ENCODE measurements at places on chromosomes 5 and 9. TPM values are rescaled to one million over a fixed set of nuclear protein-coding genes. Genes with fewer than 3 reads are reported as not detected.

Gene CORO2A
- total RNA-seq: 27.7 TPM

Gene N4BP3
- 26.3 TPM for total RNA-seq

DNA sequence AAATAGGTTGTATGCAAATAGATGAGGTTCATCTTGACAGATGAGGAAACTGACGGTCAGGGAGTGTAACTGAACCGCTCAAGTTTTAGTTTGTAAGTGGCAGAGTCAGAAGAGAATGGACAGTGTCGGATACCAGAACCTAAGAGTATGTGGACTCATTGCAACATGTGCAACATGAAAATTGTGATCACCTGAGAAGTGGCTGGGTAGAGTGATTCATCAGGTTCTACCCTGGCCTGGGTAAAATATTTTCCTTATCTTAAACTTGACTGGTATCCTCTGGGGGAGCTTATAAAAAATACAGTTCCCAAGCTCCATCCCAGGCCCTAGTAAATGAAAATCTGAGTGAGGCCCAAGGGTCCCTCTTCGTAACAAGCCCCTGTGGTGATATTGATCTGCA, 35.2 kb upstream of the MIER3 start:
- no peak for DNase-seq

DNA sequence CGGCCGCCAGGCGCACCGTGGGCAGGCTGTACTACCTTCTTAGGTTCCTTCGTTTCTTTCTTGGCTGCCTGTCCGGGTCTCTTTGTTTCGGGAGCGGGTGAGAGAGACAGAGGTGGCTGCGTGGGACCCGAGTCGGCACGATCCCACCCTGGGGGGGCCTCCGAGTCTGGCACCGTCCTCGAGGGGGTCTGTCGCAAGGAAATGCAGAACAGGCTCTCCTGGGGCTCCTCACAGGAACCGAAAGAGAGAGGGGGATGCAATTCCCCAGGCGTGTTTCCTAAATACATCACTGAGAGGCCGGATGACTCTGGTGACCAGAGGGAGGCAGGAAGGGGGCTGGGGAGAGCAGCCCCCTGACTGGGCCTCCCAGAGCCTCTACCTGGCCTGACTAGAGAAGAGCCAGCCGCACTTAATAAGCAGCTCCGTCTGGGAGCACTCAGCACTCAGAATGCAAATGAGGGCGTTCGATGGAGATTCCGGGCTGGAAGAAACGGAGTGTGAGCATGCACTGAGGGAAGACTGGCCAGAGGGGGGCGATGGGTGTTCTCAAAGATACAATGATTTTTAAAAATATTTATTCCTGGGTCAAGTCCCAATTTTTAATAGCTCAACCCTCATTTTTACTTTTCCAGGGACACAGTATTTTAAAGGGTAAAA, 11.7 kb upstream of the INPP5E start:
- DNase-seq: no peak

GRCh38 chr5:180825768-180826525, 23.3 kb upstream of the MGAT1 start:
- DNase-seq: no peak

Gene KCNV2
- not detected for total RNA-seq

Gene TLX3
- total RNA-seq: not detected

DNA sequence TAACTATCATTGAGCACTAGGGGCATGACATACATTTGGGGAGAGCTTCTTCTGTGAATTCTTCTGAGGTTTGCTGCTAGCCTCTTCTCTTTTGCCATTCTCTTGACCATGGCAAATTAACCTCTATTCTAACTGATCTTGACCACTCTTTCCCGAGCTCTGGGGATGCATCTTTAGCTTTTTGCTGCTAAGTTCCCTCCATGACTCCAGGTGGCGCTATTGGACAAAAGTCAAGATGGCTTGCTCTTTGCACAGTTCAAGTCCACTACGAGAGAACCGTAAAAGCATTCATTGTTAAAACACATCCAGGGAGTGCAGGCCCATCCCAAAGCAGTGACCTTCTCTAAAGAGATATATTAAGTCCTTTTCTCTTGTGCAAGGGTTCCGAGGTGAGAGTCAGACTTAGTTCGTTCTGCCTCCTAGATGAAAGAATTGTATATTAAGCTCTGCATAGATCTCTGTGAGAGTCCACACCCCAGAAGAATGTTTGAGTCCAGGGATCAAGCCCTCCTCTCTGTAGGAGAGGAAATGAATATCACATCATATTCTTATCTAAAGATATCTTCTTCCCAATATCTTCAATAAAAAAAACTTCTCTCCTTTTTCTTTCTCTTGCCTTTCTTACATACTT, 1152.9 kb upstream of the CDH6 start:
- DNase-seq: no peak

GRCh38 chr5:129361441-129362025, 98.6 kb upstream of the ADAMTS19 start:
- DNase-seq: no peak

GRCh38 chr9:120161776-120162175, 418.2 kb downstream of the CDK5RAP2 start:
- no peak for DNase-seq

- DNase-seq: no peak
Observed at GRCh38 chr5:33166522-33166921, 274.2 kb upstream of the TARS1 start.

Gene BTF3
- total RNA-seq: 626 TPM

Gene NMUR2
- not detected for total RNA-seq

Gene HNRNPK
- total RNA-seq: 398 TPM

- DNase-seq: no peak
Observed at GRCh38 chr9:124278054-124278540, 20.3 kb downstream of the NEK6 start.

Gene KIF2A
- 18.0 TPM for total RNA-seq

Gene NIM1K
- 0.65 TPM for total RNA-seq

Gene OR1L6
- not detected for total RNA-seq

DNA sequence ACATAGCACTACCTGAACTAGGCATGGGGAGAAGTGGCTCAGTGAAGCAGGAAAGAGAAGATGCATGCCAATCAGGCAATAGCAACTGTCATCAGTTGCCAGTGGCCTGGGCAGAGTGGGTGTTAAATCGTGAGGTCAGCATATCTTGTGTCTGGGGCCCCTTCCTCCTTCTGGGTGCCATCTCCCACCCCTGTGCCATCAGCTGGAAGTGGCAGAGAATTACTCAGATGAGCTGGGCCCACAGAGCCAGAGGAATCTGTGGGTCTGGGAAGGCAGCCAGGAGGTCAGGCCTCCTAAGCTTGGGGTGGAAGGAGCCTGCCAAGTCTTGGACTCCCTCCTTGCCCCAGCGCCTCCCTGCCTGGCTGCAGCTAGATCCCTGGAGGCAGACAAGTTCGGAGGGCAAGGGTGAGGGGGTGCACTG, 66.5 kb downstream of the GALNT12 start:
- DNase-seq: no peak

Gene RXRA
- 169 TPM for total RNA-seq

Gene FSD1L
- 0.23 TPM for total RNA-seq

GRCh38 chr9:20518737-20519136, 103.6 kb downstream of the MLLT3 start:
- DNase-seq: no peak

- DNase-seq: no peak
Observed at GRCh38 chr5:77957-78804, 13.8 kb upstream of the PLEKHG4B start.

- no peak for DNase-seq
Observed at GRCh38 chr9:98101868-98102273, 17.2 kb downstream of the TRIM14 start.

- peak; percentile 64 for DNase-seq
Observed at GRCh38 chr9:138112090-138112748, 234.6 kb downstream of the CACNA1B start.

- DNase-seq: no peak
Observed at GRCh38 chr5:120473332-120473731, 9.2 kb downstream of the PRR16 start.

Gene PCDHB2
- 6.2 TPM for total RNA-seq
